ENCODE measurements at places on chromosomes 2 and 18.

DNA sequence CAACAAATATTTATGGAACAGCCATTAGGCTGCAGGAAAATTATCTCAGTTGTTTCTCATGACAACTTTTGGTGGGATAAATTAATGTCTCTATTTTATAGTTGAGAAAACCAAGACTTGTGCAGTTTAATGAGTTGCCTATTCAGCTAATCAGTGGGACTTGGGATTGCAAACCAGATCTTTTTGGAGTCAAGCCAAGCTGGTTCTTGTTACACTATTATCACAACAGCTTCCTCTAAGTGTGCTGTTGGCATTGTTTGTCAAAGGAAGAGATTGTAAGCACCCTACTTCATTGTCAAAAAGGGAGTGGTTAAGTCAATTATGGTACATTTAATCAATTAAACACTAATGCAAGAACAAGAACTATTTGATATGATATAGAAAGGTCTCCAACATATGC lies 119.2 kb downstream of the PAX3 start:
- DNase-seq = no peak

- DNase-seq = no peak
Measured at GRCh38 chr2:79432731-79433146, 80.1 kb upstream of the CTNNA2 start.

- DNase-seq = no peak
Measured at GRCh38 chr2:170145675-170146432, 32.1 kb upstream of the MYO3B start.

- DNase-seq = no peak
Measured at GRCh38 chr2:106085181-106085940, 108.7 kb downstream of the UXS1 start.

- DNase-seq = peak; percentile 90
Measured at GRCh38 chr2:43221763-43222474, 4.5 kb downstream of the ZFP36L2 start.

DNA sequence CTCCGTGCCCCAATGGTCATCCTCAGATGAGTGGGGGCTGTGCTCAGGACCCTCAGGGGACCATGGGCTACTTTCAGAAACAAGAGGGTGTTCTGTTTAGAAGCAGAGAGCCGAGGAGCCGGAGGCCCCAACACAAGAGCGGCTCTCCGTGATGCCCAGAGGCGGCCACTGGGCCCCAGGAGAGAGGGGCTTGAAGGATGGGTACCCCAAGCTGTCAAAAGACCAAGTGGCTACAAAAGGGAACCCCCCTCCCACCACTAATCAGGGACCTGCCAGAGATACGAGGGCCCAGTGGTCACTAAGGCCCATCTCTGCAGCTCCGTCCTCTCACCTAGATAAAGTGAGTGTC lies 93.6 kb downstream of the HDAC4 start:
- no peak for DNase-seq

DNA sequence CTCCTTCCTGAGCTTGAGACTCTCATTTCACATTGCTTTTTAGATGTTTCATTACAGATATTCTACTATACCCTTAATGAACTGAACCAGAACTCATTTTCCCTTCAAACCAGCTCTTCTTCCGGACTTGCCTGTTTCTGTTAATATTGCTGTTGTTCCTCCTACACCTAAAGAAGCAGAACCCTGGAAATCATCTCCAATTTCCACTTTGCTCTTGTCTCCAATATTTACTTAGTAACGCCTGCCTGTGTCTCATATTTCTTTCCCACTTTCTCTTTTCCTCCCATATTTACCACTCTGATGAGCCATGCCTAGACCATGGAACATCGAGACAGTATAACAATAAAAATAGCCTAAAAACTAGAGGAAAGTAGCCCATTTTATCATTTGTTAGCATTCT lies 17.9 kb upstream of the GMCL1 start:
- DNase-seq = no peak

GRCh38 chr2:136117909-136118818 lies at the start of gene CXCR4:
Gene CXCR4, minus strand, starts transcription at chr2:136118149. Its CDS starts 89 bp downstream, at chr2:136118060.
- DNase-seq = peak; percentile 37

- DNase-seq = no peak
Measured at GRCh38 chr2:119190321-119191111, 32.0 kb upstream of the C1QL2 start.

DNA sequence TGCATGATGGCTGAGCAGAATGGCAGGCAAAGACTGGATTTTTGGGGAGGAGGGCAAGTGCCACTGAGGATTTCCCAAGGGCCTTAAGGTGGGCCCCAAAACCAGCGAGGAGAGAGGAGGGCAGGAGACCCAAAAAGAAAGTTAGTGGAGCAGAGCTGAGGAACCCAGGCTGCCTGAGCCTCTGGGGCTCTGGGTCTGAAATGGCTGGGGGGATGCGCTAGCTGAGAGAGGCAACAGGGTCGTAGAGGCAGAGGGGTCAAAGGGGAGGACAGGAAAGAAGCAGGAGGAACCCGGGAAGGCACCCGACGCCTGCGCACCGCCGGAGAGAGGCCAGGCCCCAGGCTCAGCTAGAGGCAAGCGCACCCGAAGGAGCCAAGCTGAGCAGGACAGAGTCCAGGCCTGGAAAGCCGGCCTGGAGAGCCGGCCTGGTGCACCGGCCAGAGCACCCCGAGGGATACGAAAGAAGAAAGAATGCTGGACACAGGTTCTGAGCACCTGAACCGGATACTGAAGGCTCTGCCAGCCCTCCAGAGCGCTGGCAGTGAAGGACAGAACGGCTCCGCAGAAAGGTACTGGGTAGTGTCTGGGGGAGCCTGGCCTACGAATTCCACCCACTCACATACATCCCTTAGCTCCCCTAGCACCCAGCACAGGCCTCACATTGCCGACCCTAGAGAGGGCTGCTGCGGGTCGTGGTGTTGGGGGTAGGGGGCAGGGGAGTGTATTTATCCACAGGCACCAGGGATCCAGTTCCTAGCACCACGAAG lies 39.5 kb upstream of the ATP6V1B1 start:
- DNase-seq = no peak

DNA sequence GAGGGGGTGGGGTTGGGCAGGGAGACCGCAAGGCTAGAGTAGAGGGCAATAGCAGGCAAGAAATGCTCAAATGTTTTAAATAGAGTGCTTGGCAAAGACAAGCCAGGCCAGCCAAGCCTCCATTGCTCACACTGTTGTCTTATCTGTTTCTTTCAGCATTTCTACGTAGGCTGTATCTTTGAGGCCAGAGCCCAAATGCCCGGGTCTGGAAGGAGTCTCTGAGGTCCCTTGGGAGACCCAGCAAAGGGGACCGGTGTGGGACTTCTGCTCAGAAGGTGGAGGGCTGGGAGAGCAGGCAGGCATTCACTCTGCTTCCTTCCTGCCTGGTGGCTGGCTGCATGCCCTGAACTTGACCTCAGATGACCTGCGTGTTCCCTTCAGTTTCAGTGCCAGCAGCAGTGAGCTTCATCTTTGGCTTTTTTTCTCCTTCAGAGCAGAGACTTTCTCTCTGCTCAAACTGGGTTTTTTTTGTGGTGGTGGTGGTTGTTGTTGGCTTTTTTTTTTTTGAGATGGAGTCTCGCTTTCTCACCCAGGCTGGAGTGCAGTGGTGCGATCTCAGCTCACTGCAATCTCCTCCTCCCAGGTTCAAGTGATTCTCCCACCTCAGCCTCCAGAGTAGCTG lies 13.7 kb upstream of the TET3 start:
- DNase-seq = no peak

DNA sequence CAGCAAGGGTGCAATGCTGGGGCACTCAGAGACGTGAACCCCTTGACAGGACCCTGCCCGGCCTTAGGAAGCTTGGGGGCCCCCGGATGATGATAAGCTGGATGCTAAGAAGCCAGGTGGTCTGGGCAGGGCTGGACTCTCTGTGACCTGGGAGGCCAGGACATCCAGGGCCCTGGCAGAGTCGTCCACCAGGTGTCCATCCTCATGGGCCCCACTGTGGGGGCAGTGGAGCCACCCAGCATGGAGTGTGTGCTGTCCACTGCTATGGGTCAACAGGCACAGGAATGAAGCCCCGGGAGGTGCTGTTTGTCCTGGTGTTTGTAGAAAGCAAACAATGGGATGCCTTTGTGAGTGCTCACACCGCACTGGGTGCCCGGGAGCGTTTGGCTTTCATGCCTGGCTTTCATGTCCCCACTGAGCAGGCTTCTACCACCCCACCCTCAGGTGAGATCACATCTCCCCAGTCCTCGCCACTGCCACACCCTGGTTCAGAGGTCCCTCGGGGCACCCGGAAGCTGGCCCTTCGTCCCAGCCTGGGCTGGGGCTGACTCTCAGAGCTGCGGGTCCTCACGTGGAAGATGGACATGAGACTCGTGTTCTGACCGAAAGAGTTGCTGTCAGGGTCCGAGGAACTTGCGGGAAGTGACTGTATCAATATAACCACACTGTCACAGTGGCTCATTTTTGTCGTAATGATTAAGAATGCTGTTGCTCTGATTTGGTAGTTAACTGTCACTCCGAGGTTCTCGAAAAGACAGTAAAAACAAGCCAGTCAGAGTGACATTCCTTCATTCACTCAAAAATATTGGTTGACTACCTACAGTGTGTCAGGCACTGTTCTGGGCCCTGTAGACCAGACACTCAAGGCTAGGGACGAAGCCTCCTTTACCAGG lies 53.3 kb downstream of the INHBB start:
- DNase-seq = peak; percentile 100

DNA sequence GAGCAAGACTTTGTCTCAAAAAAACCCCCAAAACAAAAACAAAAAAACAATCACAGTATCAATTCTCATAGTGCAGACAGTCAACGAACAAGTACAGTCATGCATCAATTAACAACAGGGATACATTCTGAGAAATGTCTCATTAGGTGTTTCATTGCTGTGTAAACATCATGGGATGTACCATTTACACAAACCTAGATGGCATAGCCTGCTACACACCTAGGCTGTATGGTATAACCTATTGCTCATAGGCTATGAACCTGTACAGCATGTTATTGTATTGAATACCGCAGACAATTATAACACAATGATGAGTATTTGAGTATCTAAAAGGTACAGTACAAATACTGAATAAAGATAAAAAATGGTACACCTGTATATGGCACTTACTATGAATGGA lies 67.8 kb upstream of the LMAN1 start:
- no peak for DNase-seq

DNA sequence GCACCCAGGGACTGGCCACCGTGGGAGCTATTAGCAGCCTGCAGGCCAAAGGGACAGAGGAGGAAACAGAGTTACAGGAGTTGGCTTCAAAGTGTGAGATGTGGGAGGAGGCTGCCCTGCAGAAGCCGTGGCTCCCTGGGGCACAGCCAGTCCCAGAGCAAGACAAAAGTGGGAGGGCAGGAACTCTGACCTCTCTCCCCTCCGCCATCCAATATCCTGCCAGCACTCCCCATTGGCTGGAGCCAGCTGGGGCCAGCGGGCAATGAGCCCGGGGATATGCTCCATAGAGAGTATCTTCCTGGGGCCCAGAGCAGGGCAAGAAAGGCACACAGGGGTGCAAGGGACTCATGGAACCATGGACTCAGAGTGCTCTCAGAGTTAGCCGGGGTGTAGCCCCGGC lies 143.1 kb downstream of the INHBB start:
- DNase-seq = no peak

GRCh38 chr2:127155947-127156346 lies 49.0 kb upstream of the BIN1 start:
- no peak for DNase-seq

- no peak for DNase-seq
Measured at GRCh38 chr2:121735518-121736074, 1.1 kb downstream of the NIFK start.

- DNase-seq = no peak
Measured at GRCh38 chr2:236160366-236161081, 7.7 kb downstream of the GBX2 start.

GRCh38 chr2:169683054-169683424 lies 11.2 kb downstream of the CFAP210 start:
- DNase-seq = no peak

DNA sequence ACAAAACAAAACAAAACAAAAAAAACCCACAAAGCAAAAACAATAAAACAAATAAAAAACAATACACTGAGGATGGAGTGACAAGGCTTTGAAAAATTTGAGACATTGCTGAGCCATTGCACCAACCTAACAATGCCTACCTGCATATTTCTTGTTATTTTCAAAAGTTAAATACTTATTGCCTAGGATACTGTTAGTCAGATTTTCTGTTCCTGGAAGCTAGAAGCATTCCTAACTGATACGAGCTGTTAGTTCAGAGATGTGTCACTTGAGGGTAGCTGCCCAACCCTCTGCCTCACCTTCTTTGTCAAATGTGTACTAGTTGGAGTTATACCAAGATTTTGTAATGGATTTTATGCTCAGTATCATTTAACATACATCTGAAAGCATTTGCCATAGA lies 187.2 kb downstream of the TXNL1 start:
- no peak for DNase-seq

DNA sequence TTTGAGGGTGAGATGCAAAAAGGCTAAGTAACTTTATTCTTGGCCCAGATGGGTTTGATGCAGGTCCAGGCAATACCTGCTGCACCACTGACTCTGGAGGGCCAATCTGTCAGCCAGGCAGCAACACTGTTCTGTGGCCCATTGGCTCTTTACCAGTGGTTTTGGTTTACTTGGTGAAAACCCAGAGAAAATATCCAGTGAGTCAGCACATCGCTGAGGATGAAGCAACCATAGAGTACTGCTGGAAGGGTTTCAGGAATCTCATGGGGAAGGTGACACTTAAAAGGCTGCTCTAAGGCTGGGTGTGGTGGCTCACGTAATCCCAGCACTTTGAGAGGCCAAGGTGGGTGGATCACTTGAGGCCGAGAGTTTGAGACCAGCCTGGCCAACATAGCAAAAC lies 192.5 kb upstream of the FAM98A start:
- DNase-seq = peak; percentile 53

DNA sequence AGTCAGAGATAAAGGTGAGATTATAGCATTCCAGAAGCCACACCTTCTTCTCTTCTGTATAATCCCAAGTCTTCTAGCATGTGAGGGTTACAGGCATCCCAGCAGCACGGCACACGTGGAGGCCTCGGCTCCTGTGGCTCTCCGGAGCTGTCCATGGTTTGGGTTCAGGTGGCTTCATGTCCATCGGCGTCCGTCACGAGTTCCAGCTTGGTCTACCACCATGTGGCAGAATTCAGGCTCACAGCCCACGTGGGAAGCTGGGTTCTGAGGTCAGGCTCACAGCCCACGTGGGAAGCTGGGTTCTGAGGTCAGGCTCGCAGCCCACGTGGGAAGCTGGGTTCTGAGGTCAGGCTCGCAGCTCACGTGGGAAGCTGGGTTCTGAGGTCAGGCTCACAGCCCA lies 378.3 kb upstream of the SALL3 start:
- DNase-seq = no peak

GRCh38 chr2:152410165-152410597 lies 75.2 kb downstream of the FMNL2 start:
- no peak for DNase-seq

GRCh38 chr2:44053456-44053855 lies 57.7 kb upstream of the LRPPRC start:
- no peak for DNase-seq

DNA sequence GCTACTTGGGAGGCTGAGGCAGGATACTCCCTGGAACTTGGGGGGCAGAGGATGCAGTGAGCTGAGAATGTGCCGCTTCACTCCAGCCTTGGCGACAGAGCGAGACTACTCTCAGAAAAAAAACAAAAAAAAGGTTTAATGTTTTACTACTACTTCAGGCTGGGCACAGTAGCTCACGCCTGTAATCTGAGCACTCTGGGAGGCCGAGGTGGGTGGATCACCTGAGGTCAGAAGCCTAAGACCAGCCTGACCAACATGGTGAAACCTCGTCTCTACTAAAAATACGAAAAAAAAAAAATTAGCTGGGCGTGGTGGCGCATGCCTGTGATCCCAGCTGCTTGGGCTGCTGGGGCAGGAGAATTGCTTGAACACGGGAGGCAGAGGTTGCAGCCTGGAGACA lies 75.7 kb upstream of the ATIC start:
- no peak for DNase-seq

GRCh38 chr2:5236249-5236648 lies 455.9 kb upstream of the SOX11 start:
- DNase-seq = no peak
